ENCODE measurements at places on chromosomes 7 and 10.

- no peak for DNase-seq
These were observed 103.9 kb downstream of the WDFY4 start for GRCh38 chr10:48788554-48788953.

- peak; percentile 6 for DNase-seq
These were observed 91.3 kb downstream of the PARD3 start for GRCh38 chr10:34723750-34724149.

DNA sequence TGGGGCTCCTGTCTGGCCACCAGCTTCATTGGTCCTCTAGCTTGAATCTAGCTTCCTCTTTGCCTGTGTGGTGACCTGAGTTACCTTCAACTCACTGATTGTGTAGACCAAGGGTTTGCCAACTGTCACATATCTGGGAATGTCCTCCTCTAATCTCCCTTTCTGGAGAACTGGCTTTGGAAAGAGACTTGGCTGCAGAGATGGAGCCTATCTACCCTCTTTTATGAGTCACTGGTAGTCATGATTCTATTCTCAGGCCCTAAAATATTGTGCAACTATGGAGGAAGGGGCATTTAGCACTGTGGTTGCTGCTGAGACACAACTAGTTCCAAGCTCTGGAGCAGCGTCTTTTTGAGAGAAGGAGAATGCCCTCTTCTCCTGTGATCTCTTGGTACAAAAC, 691.3 kb downstream of the KCNMA1 start:
- DNase-seq, result no peak

GRCh38 chr10:34244756-34245484, 570.2 kb downstream of the PARD3 start:
- no peak for DNase-seq

DNA sequence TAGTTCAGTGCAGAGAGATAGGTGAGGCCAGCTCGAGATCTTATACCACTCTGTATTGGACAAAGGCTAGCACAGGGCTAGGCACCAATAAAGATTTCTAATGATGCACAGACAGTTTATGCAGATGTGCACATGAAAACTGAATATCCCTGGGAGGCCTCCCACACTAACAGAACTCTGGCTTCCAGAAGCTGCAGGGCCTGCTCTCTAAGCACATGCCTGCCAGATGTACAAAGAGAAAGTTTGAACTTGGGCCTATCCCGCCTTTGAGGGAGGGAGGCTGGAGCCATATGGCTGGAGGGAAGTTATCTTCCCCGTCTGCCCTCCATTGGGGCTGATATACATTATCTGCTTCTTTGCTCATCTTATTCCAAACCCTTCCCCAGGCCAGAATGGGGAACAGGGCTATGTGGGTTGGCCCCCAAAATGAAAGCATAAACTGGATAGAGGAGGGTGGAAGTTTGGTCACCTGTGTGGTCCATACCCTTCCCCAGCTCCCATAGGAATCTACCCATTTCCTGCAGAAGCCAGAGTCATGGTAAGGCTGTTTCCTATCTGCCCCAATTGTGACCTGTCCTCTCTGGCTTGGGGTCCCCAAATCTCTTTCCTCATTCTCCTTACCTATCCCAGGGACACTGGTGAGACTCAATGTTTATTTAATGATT, 3.8 kb downstream of the KAZALD1 start:
- DNase-seq, result no peak

Measured in NCI-H774 (cell line).